ENCODE measurements at places on chromosomes 4 and X. TPM values are rescaled to one million over a fixed set of nuclear protein-coding genes. Genes with fewer than 3 reads are reported as not detected.

DNA sequence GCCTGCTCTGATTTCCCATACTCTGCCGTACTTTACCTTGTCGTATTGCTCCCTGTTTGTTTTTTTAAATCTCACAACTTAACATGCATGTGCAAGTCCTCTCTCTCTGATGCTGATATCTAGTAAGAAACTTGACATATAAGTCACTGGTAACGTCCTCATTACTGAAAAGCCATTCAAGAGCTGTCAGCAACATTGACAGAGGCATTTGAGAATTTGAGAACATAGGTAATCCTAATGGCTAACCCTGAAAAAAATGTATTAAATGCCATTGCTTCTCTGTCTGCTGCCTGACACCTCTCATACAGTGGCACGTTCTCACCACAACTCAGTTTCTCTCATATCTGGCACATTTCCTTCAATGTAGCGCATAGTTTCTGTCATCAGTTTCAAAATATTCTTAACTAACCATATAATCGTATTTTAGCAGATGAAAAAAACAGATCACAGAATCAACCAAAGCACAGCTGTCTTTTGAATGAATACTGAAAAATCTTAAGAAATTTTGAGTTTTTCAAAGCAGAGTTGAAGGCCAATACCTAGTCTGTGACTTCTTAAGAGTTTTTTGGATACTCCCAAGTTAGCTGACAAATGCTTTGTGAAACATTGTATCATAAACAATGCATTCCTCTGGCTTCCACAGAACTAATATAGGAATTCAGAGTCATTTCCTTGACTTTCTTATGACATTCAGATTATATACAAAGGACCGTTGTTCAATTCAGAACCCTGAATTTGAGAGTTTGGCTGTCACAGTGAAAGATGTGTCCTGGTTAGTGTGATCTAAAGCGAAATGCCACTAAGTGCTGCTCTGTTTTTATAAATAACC is 996.4 kb downstream of the C4orf33 start:
- no peak for DNase-seq

DNA sequence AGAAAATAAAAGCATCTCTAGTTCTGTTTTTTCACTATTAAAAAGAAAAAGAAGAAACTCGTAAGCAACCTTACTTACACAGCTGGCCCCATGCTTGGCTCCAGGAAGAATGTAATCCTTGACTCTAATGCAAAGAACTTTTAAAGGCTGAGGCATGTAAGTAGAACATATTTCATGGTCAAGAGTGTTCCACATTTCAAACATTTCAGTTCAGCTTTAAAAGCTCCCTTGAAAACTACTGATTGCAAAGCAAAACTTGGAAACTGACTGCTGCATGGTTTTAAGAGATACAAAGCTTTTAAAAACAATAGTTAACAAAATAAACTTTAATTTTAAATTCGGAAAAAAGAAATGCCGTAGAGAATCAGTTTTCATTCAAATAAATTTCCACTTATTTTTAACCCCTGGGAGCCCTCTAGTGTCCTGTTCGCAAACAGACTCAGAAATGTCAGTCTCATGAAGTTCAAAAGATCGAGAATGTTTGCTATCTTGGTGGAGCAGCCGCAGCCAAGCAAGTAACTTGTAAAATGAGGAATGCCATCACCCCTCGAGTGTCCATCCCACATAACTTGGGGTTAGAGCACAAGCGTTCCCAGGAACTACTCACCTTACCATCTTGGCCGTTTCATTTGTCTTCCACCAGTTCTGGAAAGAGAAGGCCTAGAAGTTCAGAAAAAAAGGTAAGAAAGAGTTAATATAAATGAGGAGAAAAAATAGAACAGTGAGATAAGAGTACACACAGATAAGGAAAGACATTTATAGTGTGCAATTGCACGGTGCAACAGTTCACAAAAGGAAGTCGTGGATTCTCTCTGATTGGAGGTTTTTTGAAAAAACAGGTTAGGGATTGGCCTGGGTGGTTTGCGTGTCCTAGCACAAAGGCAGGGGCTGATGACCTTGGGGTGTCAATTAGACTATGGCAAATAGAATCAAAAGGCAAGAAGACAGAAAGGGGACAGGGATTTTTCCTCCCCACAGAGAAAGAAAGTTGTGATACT is at the start of gene GASK1B:
GASK1B (minus strand) TSS at position 765 of the 998 bp plus-strand sequence. CDS start 1,650 bp downstream, outside the sequence.
- DNase-seq: no peak

DNA sequence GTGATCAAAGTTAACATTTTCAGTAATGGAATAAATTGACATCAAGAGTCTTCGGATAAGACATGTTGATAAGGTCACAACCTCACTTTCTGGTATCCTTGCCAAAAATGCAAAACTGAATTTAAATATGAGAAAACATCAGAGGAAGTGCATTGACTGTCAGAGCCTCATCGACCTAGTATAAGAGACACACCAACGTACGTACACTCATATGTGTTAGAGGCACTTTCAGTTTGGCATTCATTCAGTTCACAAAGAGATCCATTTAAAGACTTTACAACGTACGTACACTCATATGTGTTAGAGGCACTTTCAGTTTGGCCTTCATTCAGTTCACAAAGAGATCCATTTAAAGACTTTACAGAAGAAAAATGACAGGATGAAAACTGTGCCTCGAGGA is 280.3 kb downstream of the INPP4B start:
- no peak for DNase-seq

DNA sequence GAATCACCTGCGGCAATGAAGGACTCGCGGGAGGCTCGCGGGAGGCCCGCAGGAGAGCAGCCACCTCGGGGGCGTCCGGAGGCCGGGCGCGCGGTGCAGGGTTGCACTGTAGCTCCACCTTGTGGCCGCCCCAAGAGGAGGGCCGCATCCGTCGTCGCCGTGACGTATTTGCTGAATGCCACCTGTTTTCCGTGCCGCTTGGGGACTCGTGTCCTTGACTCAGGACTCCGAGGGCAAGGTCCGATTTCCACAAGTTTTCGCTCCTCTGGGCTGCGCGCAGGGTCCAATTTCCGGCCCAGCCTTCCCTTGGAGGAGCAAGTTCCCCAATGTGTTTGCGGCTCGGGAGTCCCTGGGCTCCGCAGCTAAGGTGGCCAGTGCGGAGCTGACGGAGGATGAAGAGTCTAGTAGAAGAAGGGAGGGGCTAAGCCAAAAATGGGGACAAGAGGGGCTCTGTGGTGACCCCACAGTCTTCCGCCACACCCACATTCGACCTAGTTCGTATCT is 10.7 kb upstream of the DLG3 start:
- peak; percentile 80 for DNase-seq

DNA sequence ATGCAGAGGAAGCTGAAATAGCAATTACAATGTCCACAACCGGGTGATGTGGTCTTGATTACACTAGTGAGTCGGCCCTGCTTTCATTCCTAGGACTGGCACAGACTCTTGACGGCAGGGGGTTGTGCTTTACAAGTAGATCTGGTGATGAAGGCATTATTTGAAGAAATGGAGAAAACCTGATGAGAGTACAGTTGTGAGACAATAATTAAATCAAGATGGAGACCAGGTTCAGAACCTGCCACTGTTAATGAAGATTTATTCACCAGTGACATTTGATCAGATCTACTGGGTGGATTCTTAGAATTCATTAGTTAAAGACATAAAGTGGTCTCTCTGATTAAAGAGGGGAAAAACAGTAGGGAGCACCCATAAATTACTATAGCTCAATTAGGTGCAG is 747.2 kb downstream of the STPG2 start:
- no peak for DNase-seq

DNA sequence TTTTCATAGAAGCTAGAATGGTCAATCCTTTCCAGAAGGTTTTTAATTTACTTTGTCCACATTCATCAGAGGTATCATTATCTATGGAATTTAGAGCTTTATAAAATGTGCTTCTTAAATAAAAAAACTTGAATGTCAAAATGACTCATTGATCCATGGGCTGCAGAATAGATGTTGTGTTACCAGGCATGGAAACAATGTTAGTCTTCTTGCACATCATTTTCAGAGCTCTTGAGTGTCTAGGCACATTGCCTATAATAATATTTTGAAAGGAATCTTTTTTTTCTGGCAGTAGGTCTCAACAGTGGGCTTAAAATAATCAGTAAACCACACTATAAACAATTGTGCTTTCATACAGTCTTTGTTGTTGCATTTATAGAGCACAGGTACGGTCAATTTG is 200.3 kb downstream of the FAT4 start:
- no peak for DNase-seq

DNA sequence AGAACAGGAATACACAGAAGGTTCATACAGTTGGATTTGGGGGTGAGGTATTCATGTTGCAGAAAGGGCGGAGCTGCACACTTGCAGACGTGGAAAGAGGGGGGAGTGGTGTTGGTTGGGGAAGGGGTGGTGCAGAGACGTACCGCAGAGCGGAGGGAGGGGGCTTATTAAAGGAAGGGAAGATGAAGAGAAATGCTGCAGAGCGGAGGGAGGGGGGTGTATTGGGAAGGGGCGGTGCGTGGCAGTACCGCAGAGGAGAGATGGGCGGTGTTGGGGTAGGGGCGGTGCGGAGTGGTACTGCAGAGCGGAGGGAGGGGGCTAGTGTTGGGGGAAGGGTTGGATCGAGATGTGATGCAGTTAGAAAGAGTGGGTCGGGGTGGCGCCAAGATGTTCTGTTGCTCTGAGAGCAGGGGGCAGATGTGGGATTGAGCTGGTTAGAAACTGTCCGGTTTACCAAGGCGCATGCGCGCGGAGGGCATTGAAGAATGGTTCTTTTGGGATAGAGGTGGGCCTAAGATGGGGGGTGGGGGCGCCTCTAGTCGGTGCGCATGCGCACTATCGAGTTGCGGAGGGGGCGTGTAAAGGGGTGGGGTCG is 900 bp downstream of the TRO start:
- DNase-seq: peak; percentile 81

DNA sequence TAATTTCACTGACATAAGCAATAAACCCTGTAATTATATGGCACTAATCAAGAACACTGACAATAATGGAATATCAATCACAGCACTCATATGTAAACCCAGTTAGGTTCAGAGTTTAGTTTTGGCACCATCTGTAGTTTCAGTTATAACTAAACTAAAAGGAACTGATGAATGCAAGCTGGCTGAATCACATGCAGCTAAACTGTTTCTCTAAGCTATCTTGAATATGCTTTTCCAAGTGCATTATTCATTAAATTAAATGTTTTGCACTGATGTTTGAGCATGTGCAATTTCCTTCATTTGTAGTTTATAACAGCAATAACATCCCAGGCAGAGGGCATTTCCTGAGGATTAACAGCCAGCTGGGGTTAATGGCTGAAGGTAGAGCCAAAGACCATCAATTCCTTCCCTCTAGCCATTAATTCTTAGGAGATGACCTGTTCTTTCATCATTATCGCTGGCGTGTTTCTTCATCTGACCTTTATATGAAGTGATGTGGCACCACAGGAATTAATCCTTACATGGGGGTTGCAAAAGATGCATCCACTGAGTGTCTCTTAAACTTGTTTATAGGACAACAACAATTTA is 562.8 kb upstream of the IGFBP7 start:
- no peak for DNase-seq

- no peak for DNase-seq
Observed at GRCh38 chrX:132730726-132731125, 227.7 kb downstream of the HS6ST2 start.

GRCh38 chrX:12497832-12498591 is 293.2 kb upstream of the PRPS2 start:
- DNase-seq: peak; percentile 24

GRCh38 chrX:9628779-9629493 is 136.7 kb downstream of the GPR143 start:
- no peak for DNase-seq

- DNase-seq: no peak
Observed at GRCh38 chr4:5758741-5759140, 47.7 kb downstream of the EVC start.

GRCh38 chr4:73952352-73952751 is 29.5 kb downstream of the PF4 start:
- DNase-seq: no peak

DNA sequence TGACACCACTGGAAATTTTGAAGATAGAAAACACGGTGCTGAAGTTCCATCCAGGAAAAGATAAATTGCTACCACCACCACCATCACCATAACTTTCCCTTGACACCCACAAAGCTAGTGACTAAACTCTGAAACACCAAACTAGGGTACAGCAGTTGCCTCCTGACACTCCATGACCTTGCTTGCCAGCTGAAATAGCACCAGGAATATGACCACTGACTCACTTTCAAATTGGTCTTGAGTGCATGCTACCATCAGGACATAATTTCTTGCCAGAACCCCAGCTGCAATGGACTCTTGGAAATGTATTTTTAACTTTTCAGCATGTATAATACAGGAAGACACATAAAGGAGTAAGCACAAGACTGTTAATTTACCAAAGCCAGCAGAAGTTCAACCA is 283.3 kb downstream of the CENPC start:
- no peak for DNase-seq

DNA sequence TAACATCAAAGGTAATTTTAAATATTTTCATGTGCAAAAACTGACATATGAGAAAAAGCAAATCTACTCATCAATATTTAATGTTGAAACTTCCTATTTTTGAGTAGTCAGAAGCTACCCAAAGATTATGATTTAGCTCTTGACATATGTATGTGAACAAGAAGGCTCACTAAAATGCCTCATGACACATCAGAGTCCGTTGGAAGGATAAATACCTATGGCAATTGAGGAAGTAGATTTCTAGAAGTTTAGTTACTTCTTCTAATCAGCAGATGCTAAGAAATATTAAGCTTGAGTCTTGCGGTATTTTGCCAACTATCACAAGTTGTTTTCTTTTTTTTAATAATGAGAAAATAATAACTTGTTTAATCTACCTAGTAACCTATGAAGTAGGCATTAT is 55.3 kb downstream of the MSL3 start:
- no peak for DNase-seq

- no peak for DNase-seq
Observed at GRCh38 chr4:118760493-118760892, 75.3 kb downstream of the METTL14 start.

- no peak for DNase-seq
Observed at GRCh38 chr4:152224223-152224622, 311.7 kb downstream of the FBXW7 start.

GRCh38 chr4:80390178-80390577 is 54.6 kb downstream of the CFAP299 start:
- DNase-seq: no peak

- no peak for DNase-seq
Observed at GRCh38 chr4:104524591-104524990, 29.9 kb upstream of the CXXC4 start.

DNA sequence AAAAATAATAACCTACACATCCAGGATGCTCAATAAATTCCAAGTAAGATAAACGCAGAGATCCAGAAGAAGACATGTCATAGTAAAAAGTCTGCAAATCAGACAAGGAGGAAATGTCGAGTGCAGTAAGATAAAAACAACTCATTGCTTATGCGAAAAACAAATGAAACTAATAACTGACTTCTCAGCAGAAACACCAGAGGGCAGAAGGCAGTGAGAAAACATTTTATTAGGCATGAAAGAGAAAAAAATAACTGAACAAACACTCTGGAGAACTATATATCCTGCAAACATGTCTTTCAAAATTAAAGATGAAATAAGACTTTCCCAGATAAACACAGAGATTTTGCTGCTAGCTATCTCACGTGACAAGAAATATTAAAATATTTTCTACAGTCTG is 201.3 kb upstream of the CTSO start:
- no peak for DNase-seq

RBM46 gene
- total RNA-seq: 7.9 TPM

VCX3B gene
- not detected for total RNA-seq

STARD8 gene
- 1.1 TPM for total RNA-seq

TREX2 gene
- 0.29 TPM for total RNA-seq

UGT2A1 gene
- not detected for total RNA-seq

GABRE gene
- not detected for total RNA-seq

NPY2R gene
- not detected for total RNA-seq

XPNPEP2 gene
- not detected for total RNA-seq

UGT2B17 gene
- total RNA-seq: not detected
